SHP77 treated with DMSO at 0.1 percent for 48 hours (cell line): ENCODE measurements at places on chromosomes 7 and 10.

- DNase-seq, result no peak
These were observed 60.3 kb upstream of the ABLIM1 start for GRCh38 chr10:114718374-114718773.

GRCh38 chr10:96287392-96288105 lies 16.2 kb upstream of the BLNK start:
- no peak for DNase-seq

DNA sequence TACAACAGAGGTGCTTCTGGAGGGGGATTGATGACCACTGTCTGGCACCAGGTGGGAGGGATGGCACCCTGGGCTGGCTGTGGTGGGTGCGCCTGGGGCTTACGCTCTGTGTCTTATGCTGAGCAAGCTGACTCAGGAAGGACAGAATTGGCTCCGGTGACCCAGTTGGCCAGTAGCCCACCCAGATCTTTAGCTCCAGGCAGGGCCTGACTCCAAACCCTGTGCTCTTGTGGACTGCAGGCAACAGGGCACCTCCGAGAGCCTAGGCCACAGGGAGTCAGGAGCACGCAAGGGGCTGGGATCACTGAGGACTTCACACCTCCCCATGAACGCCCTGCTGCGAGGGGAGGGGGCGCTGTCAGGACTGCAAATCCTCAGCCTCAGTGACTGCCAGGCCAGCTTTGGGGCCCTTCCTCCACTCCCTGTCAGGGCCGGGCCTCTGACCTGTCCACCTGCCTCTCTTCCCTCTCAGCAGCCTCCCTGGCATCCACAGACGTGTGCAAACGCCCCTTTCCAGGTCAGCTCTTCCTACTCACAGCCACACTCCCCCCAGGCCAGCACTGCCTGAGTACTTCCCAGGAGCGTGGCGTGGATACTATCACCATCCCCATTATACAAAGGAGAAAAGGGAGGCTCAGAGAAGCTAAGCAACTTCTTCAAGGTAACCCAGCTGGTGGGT lies 118.7 kb downstream of the SLIT1 start:
- DNase-seq, result no peak

- DNase-seq, result peak; percentile 19
These were observed 96.3 kb downstream of the CPED1 start for GRCh38 chr7:121084748-121085336.

- DNase-seq, result no peak
These were observed 8.3 kb downstream of the TLL2 start for GRCh38 chr10:96505150-96506136.
